Adrenal gland (tissue), 19 donors: ENCODE measurements at places on chromosomes 12 and 14. TPM values are rescaled to one million over a fixed set of nuclear protein-coding genes. Genes with fewer than 3 reads are reported as not detected.

DNA sequence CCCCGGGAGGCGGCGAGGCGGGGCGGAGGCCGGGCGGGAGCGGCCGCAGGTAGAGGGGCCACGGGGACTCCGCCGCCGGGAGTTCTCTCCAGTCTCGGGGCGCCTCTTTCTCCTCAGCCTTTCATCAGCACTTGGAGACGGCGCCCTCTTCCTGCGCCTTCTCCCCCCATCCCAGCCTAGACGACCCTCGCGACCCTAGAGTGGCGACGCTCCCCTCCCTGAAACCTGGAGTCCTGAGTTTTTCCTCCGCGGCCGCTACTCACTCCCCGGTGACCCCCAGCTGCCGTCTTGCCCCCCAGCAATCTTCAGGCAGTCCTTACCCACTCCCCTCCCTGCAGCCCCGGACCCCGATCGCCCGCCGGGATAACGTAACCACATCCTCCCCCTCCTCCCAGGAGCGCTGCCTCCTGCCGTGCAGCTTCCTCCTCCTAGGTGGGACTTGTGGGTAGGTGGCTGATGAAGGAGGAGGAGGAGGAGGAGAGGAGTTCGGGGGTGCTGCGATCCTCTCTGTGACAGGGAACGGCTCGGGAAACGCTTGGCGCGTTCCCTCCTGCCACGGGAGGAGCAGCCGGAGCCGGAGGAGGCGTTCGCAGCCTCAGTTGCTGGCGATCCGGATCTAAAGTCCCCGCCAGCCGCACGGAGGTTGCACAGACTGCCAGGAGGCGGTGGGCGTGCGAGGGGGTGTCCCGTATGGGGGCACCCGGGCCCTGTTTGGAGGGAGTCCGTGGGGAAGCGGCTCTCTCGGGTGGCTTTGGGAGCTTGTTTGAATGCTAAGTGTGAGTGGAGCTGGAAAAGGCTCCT lies 891 bp downstream of the PLEKHA5 start:
- DNase-seq = peak; percentile 53
- H3K27me3 ChIP-seq = no peaks in the 10 kb centered on the region
- H3K36me3 ChIP-seq = no peaks in the 10 kb centered on the region

- no peak for DNase-seq
- H3K4me3 ChIP-seq = no peak overlapping the region
- no peaks in the 10 kb centered on the region for H3K4me1 ChIP-seq
- H3K27me3 ChIP-seq = no peaks in the 10 kb centered on the region
- no peak overlapping the region for H3K27ac ChIP-seq
These were observed 264.0 kb upstream of the HMGA2 start for GRCh38 chr12:65560286-65560685.

DNA sequence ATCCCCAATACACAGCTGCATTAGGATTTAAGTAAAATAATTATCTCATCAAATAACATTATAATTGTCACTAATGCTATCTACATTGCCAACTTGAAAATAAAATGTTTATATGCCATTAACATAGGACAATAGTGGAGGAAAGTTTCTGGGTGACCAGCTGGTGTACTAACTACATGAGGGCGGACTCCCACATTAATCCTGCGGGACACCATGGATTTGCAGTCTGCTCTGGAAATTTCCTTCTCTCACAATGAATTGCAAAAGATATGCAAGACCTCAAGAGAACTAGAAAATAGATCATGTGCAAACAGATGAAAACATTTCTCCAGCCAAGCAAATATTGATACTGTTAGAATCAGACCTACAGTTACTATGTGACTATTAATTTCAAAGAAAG lies 390.1 kb downstream of the NAV3 start:
- H3K27me3 ChIP-seq = no peaks in the 10 kb centered on the region
- H3K4me1 ChIP-seq = no peaks in the 10 kb centered on the region
- no peak overlapping the region for H3K27ac ChIP-seq
- DNase-seq = no peak
- H3K4me3 ChIP-seq = no peak overlapping the region
- H3K36me3 ChIP-seq = no peaks in the 10 kb centered on the region

The SAMD15 gene
- 0.24 TPM for total RNA-seq

DNA sequence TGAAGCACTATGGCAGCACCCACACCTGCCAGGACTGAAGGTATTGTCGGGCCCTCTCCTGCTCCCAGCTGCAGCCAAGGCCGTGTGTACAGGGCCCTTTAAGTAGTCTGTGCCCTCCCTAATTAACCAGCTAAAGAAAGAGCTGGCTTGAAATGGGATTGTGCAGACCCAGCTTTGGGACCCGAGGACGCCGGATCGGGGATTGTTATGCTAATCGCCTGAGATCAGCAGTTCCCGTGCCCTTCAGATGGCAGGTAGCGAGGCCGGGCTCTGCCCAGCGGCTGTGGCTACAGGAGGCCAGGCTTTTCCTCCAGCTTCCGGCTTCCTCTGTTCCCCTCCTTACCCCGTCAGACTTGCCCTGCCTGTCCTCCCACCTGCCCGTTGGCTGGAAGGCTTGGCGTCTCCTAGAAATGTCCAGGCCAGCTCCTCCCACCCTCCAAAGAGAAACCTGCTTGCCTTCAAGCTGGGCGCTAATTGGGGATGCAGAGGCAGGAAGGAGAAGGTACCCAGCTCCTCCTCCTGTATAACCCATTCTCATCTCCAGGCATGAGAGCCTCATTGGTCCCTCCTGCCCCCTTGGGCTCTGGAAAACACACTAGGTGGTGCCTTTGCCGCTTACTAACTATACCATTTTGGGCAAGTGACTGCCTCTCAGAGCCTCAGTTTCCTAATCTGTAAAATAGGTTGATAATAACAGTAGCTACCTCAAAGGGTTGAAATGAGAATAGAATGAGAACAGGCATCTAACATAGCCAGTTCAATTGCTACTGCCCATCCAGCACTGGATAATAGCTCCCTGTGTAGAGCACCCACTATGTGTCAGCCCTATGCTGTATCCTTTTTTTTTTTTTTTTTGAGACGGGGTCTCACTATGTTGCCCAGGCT lies 25.8 kb upstream of the MSI1 start:
- H3K36me3 ChIP-seq = no peaks in the 10 kb centered on the region
- no peaks in the 10 kb centered on the region for H3K4me1 ChIP-seq
- no peak overlapping the region for H3K27ac ChIP-seq
- H3K4me3 ChIP-seq = no peak overlapping the region
- H3K27me3 ChIP-seq = no peaks in the 10 kb centered on the region

DNA sequence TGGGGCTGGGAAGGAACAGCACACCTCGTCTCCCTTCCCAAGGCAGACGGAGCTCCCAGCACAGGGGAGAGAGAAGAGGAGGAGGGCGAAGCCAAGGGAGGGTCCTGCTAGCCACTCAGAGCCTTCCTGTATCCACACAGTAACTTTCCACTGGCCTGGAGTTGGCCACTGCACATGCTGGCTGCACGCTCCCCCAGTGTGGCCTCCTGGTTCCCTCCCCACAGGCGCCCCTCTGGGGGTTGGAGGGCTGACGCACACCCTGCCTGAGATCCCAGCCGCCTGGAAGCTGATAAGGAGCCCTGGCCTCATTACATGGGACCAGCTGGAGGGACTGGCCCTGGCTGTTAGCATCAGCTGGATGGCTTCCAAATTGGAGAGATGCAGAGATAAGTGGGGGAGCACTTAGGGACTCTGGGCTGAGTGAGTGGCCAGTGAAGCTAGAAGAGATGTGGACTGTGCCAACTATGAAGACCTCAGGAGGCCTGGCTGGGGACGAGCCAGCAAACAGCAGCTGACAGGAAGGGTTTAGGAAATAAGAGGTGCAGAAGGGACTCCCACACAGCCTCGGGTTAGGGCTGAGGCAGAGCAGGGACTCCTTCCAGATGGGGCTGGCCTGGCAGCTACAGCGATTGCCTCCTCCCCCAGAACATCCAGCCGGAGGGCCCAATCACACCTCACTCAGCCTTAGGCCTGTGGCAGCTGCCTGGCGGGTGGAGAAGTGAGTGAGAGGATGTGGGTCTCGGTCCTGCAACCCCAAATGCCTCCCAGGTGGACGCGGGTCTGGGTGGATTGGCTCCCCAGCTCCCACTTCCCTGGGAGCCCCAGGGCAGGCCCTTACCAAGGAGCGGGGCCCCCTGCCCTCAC lies 26.3 kb upstream of the BCDIN3D start:
- no peaks in the 10 kb centered on the region for H3K36me3 ChIP-seq
- H3K27ac ChIP-seq = no peak overlapping the region
- H3K4me1 ChIP-seq = peaks cover 31% of the 10 kb centered on the region

- no peak for DNase-seq
- no peaks in the 10 kb centered on the region for H3K36me3 ChIP-seq
- no peaks in the 10 kb centered on the region for H3K27me3 ChIP-seq
- H3K27ac ChIP-seq = peak overlapping the region; percentile 89
- H3K4me3 ChIP-seq = peak overlapping the region; percentile 19
These were observed 606 bp downstream of the EP400 start for GRCh38 chr12:131950182-131950913.

The AP5M1 gene
- 43.4 TPM for total RNA-seq

DNA sequence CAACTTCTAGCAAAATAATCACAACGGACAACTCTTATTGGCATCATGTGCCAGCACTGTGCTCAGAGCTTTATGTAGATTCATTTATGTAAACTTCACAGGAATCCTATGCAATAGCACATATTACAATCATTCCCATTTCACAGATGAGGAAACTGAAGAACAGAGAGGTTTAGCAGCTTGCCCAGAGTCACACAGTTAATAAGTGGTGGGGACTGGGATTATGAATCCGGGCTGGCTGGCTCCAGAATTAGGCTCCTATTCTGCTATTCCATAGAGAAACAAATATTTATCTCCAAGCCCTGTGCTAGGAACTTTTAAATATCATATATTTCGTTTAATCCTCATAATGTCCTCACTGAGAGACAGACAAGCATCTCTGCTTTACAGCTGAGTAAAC lies 52.4 kb upstream of the OAS1 start:
- H3K4me1 ChIP-seq = no peaks in the 10 kb centered on the region
- no peak overlapping the region for H3K27ac ChIP-seq
- peaks cover 7% of the 10 kb centered on the region for H3K27me3 ChIP-seq
- H3K36me3 ChIP-seq = no peaks in the 10 kb centered on the region
- no peak for DNase-seq

- no peak overlapping the region for H3K27ac ChIP-seq
- DNase-seq = no peak
- no peaks in the 10 kb centered on the region for H3K4me1 ChIP-seq
- H3K4me3 ChIP-seq = no peak overlapping the region
- no peaks in the 10 kb centered on the region for H3K36me3 ChIP-seq
These were observed 23.6 kb upstream of the C12orf76 start for GRCh38 chr12:110071967-110072366.

The P3H3 gene
- 12.6 TPM for total RNA-seq

DNA sequence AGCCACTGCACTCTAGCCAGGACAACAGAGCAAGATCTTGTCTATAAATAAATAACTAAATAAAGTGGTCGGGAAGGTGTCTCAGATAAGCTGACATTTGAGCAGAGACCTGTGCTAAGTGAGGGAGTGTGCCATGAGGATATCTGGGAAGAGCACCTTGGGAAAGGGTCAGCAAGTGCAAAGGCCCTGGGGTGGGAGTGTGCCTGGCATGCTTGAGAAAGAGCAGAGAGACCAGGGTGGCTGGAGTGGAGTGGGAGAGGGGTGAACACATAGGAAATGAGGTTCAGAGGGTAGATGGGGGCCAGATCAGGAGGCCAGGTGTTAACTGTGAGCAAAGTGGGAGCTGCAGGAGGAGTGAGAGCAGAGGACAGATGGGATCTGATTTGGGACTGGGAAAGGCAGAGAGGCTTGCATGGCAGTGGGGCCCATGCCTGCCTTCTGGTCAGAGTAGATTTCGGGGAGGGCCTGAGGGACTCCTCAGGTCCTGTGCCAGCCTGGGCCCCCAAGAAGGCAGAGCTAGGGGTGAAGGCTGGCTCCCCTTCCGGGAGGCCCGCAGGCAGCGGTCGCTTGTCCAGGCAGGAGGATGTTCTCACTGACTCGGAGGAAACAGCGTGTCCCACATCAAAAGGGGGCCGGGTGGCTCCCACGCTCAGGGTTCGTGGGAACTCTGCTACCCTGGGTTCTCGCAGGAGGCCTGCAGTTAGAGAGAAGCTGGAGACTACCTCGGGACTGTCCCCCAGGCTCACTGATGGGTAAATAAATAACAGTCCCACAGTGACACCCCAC lies 32.6 kb downstream of the DTX1 start:
- H3K36me3 ChIP-seq = no peaks in the 10 kb centered on the region
- no peak overlapping the region for H3K27ac ChIP-seq
- no peaks in the 10 kb centered on the region for H3K4me1 ChIP-seq
- no peak for DNase-seq

GRCh38 chr12:85299053-85299452 lies 19.0 kb downstream of the ALX1 start:
- no peak overlapping the region for H3K27ac ChIP-seq
- no peaks in the 10 kb centered on the region for H3K4me1 ChIP-seq
- no peak overlapping the region for H3K4me3 ChIP-seq
- no peaks in the 10 kb centered on the region for H3K36me3 ChIP-seq

- H3K27ac ChIP-seq = no peak overlapping the region
- peaks cover 7% of the 10 kb centered on the region for H3K27me3 ChIP-seq
- no peak for DNase-seq
- no peaks in the 10 kb centered on the region for H3K36me3 ChIP-seq
These were observed 3.7 kb upstream of the BEGAIN start for GRCh38 chr14:100590726-100591452.

DNA sequence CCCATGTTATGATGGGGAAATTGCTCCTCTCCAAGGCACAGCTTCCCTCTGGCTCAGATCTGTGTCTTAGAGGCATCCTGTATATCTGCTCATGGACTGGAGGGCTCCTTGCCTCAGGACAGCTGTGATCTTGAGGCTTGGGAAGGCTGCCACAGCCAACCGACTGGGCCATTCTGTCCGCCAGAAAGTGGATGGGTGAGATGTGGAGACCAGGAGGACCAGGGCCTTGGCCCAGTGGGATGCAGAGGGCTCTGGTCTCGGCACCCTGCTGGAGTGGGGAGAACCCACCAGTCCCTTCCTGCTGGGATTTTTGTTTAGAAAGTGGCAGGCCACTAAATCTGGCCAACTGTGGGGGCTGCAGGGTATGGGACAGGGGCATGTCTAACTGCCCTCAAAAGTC lies 148.6 kb downstream of the CALM1 start:
- peaks cover 15% of the 10 kb centered on the region for H3K4me1 ChIP-seq
- no peak for DNase-seq
- H3K27ac ChIP-seq = no peak overlapping the region
- H3K27me3 ChIP-seq = no peaks in the 10 kb centered on the region

DNA sequence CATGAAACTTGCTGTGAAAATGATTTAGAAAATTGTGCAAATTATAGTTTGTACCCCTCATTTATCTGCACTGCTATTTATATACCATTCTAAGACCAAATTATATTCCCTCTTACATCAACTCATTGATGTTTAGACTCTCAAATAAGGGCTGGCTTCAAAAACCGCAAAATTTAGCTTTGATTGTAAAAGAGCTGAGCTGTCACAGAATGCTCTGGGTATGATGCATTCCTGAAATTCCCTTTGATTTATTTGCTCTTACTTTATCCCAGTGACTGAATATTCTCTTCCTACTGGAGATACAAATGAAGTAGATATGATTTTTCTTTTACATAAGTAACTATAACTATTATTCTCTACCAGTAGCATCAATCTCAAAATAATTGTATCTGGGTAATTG lies 78.0 kb upstream of the TMTC2 start:
- no peaks in the 10 kb centered on the region for H3K27me3 ChIP-seq
- no peak for DNase-seq
- H3K27ac ChIP-seq = no peak overlapping the region
- H3K4me1 ChIP-seq = no peaks in the 10 kb centered on the region
- no peaks in the 10 kb centered on the region for H3K36me3 ChIP-seq

GRCh38 chr12:104551313-104551931 lies 94.7 kb downstream of the CHST11 start:
- peaks cover 7% of the 10 kb centered on the region for H3K4me1 ChIP-seq
- no peak overlapping the region for H3K27ac ChIP-seq
